Naive thymus-derived CD4-positive, alpha-beta T cell (primary cell): ENCODE measurements at places on chromosomes 11 and 22. TPM values are rescaled to one million over a fixed set of nuclear protein-coding genes. Genes with fewer than 3 reads are reported as not detected.

GRCh38 chr11:64400102-64400501 lies 41.1 kb downstream of the RPS6KA4 start:
- no peaks in the 10 kb centered on the region for H3K4me1 ChIP-seq
- H3K27ac ChIP-seq = no peak overlapping the region
- no peaks in the 10 kb centered on the region for H3K27me3 ChIP-seq
- H3K4me3 ChIP-seq = no peak overlapping the region
- no peak for DNase-seq

DNA sequence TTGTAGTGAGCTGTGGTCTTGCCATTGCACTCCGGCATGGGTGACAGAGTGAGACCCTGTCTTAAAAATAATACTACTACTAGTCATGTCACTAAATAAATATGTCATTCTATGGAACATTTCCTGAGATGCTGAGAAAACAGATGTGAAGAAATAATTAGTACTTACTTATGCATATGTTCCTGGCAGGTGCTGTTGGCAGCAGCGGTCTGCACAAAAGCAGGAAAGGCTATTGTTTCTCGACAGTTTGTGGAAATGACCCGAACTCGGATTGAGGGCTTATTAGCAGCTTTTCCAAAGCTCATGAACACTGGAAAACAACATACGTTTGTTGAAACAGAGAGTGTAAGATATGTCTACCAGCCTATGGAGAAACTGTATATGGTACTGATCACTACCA lies 8.8 kb downstream of the ARCN1 start:
- no peak overlapping the region for H3K27ac ChIP-seq
- no peaks in the 10 kb centered on the region for H3K27me3 ChIP-seq
- H3K4me1 ChIP-seq = no peaks in the 10 kb centered on the region
- no peak overlapping the region for H3K4me3 ChIP-seq
- DNase-seq = no peak
- H3K36me3 ChIP-seq = peaks cover 57% of the 10 kb centered on the region

GRCh38 chr11:65218446-65218845 lies 36.7 kb downstream of the CAPN1 start:
- no peak overlapping the region for H3K4me3 ChIP-seq
- H3K27ac ChIP-seq = no peak overlapping the region
- H3K27me3 ChIP-seq = no peaks in the 10 kb centered on the region
- H3K36me3 ChIP-seq = no peaks in the 10 kb centered on the region

DNA sequence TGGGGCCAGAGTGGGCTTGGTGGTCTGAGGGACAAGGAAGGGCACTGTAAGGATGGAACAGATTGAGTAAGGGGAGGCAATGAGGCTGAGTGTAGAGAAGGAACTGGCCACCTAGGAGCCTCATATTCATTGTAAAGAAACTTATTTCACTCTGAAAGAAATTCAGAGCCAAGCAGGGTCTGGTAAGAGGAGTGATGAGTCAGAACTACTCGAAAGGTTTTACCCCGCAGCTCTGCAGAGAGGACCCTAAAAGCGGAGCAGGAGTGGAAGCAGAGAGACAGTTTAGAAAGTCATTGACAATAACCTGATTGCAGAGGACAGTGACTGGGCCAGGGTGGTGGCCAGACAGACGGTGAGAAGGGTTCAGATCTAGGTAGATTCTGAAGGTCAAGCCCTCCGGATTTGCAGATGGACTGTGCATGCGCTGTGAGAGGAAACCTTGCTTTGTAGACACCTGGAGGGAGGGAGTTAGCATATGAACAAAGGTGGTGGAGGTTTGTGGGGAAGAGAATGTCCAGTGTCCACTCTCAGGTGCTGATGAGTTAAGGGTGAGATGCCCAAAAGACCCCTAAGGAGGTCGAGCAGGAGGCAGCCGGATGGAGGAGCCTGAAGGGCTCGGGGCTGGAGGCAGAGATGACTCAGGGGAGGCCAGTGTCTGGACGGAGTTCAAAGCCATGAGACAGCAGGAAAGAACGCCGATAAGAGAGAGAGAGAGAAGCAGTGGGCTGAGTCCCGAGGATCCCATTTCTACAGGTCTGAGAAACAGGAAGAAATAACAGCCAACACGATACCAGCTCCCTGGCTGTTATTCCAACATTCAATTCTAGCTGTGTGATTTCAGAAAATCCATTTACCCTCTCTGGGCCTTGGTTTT lies 546.0 kb downstream of the BRD1 start:
- no peaks in the 10 kb centered on the region for H3K36me3 ChIP-seq
- no peak for DNase-seq
- no peak overlapping the region for H3K4me3 ChIP-seq
- H3K4me1 ChIP-seq = no peaks in the 10 kb centered on the region
- no peak overlapping the region for H3K27ac ChIP-seq
- H3K27me3 ChIP-seq = no peaks in the 10 kb centered on the region

DNA sequence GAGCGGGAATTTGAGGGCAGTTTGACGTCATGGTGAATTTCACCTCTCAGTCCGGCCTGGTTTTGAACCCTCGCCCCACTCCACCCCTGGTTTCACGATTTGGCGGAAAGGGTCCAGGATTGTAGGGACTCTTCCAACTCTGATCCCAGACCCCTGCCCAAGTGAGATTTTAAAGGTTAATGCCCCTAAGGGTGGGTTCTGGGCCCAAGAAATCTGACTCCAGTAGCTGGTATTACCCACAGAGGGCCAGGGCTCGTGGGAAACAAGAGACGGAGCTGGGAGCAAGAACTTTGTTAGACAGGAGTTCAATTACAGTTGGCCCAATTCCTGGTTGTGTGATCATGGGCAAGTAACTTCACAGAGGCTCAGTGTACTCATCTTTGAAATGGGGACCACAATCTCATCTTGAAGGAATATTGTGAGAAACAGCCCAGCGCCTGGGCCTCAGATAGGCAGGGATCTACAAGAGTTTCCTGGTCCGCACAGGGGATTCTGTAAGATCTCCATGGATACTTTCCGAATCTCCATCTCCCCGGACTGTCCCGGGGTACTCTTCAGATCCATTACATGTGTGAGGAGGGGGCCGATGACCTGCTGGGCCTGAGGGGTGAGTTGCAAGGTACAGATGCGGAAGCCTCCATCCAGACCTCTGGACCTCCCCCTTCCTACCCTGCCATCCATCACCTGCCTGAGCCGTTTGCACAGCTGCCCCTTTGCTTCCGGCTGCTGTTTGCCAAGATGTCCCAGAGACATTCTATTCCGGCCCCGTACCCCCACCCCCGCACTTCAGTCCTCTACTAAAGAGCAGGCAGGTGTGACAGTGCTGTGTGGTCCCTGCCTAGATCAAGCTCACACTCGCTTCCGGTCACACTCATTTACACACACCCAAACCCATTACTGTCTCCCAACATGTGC lies 687 bp upstream of the CALCA start:
- DNase-seq = no peak
- no peak overlapping the region for H3K27ac ChIP-seq
- peaks cover 25% of the 10 kb centered on the region for H3K27me3 ChIP-seq

GRCh38 chr11:16857186-16857585 lies 118.7 kb downstream of the C11orf58 start:
- H3K27me3 ChIP-seq = no peaks in the 10 kb centered on the region
- no peak overlapping the region for H3K27ac ChIP-seq
- H3K4me3 ChIP-seq = no peak overlapping the region
- H3K36me3 ChIP-seq = no peaks in the 10 kb centered on the region

DNA sequence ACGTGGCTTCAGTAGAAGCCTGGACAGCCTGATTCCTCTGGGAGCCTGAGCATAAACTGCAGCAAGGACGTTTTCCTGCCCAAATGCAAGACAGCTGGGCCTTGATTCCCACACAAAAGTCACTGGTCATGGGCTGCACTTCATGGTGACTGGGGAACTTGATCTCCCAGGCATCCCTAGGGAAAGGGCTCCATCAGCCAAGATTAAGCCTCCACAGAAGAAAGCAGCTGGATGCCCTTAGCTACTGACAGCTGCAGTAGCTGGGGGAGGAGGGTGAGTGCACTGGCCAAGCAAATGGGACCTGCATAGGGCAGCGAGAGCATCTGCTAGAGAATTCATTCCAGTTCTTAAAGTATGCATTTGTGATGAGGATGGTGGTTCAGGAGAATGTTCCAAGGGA lies 267.4 kb upstream of the ISX start:
- no peak overlapping the region for H3K4me3 ChIP-seq
- no peaks in the 10 kb centered on the region for H3K4me1 ChIP-seq
- no peak for DNase-seq
- no peak overlapping the region for H3K27ac ChIP-seq

DNA sequence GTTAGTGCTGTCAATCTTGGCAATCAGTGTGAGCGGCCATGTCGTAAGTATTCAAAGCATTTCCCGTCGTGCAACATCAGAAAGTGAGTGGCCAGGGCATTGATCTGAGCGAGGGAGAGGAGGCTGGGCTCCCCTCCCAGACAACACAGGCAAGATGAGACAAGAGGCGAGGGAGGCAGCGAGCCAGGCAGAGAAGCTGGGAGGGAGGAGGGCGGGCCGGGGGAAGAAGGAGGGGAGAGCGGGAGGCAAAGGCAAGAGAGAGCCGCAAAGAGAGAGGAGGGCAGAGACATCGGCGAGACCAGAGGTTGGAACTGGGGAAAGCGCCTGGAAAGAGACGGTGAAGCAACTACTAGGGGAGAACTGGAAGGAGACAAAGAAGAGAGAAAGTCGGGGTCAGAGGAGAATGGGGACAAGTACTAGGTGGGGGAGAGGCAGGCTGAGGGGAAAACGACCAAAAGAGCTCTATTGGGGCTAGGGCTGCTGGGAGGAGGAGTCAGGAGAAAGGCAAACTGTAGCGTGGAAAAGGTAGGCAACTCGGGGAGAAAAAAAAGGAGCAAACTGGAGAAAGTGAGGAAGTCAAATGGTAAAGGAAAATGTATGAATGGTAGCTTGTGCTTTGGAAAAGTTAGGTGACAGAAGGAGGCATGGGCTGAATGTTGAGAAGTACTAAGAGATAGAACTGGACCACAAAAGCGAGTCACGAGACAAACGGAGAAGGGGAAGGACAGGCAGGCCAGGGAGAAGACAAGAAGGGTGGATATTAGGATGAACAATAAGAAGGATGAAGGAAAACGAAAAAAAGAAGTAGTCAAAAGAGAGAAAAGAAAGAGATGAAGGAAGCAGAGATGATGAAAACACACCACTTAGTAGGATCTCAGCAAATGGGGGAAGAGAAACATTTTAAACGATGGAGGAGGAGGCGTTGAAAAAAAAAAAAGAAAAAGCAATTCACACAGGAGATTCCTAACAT lies 130.5 kb upstream of the C11orf58 start:
- peaks cover 12% of the 10 kb centered on the region for H3K4me1 ChIP-seq
- no peak overlapping the region for H3K27ac ChIP-seq
- H3K27me3 ChIP-seq = peaks cover 11% of the 10 kb centered on the region
- H3K4me3 ChIP-seq = no peak overlapping the region

DNA sequence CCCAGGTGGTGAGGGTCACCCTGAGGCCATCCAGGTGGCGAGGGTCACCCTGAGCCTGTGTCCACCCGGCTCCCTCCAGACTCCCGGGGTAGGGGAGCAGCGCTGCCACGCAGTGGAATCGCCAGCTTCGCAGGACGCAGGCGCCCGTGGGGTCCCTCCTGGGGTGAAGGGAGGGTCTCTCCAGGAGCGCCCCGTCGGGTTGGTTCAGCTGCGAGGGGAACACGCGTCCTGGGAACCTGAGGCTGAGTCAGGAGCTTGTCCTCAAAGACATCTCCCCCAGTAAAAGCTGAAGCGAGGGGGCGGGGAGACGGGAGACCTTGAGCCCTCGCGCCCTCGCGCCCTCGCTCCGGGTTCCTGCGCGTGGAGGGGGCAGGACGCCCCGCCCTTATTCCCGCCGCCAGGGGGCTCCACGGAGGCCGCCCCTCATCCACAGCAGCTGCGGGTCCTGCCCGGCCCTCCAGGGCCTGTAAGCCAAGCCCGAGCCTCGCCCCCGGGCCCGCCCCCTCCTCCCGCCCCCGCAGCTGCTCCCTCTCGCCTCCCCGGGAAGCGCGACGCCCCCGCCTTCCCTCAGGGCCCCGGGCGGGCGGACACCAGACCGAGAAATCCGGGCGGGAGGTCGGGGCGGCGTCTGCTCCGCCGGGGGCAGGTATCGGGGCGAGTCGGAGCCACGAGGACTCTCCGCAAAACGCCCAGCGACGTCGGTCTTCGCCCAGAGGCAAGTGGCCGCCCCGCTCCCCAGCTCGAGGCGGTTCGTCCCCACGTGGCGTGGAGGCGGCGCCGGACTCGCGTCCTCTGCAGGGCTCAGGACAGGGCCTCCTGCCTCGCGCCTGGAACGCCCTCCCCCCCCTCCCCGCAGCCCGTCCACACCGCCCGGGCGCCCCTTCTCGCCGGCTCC lies 22.8 kb downstream of the PIM3 start:
- DNase-seq = no peak
- no peak overlapping the region for H3K27ac ChIP-seq
- no peaks in the 10 kb centered on the region for H3K27me3 ChIP-seq
- H3K4me1 ChIP-seq = no peaks in the 10 kb centered on the region

- no peaks in the 10 kb centered on the region for H3K36me3 ChIP-seq
- H3K4me1 ChIP-seq = no peaks in the 10 kb centered on the region
- no peak overlapping the region for H3K27ac ChIP-seq
- no peak for DNase-seq
- no peak overlapping the region for H3K4me3 ChIP-seq
- H3K27me3 ChIP-seq = no peaks in the 10 kb centered on the region
These were observed 34.6 kb upstream of the SHANK2 start for GRCh38 chr11:71286701-71287643.

DNA sequence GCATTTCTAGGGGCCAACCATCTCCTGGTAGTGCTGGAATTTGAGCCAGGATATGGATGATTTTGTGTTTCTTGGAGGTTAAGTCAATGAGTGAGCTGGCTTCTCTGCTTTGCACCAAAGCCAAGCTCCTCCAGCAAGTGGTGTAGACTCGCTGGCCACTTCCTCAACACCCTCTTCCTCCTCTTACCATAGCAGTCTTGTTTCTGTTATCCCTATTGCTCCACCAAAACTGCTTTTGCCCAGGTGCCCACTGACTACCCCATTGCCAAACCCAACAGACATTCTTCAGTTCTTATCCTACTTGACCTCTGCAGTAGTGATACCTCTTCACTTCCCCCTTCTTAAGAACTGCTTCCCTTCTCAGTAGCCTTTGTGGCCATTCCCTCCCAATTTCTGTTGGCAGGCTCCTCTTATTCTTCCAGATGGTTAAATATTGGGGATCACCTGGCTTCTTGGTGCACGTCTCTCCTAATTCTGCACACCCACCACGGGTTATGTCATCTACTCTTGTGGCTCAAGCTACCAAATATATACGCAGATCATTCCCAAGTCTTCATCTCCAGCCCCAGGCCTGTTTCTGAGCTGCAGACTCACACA lies 7.0 kb upstream of the PRG2 start:
- DNase-seq = no peak
- no peaks in the 10 kb centered on the region for H3K36me3 ChIP-seq
- H3K27me3 ChIP-seq = no peaks in the 10 kb centered on the region
- no peak overlapping the region for H3K27ac ChIP-seq
- H3K4me3 ChIP-seq = no peak overlapping the region

- H3K4me1 ChIP-seq = no peaks in the 10 kb centered on the region
- no peak for DNase-seq
- H3K4me3 ChIP-seq = no peak overlapping the region
These were observed 347.0 kb downstream of the MIAT start for GRCh38 chr22:27004434-27004833.

GRCh38 chr11:71086687-71087258 lies 165.6 kb downstream of the SHANK2 start:
- H3K36me3 ChIP-seq = no peaks in the 10 kb centered on the region
- no peak overlapping the region for H3K27ac ChIP-seq
- no peaks in the 10 kb centered on the region for H3K4me1 ChIP-seq
- no peak overlapping the region for H3K4me3 ChIP-seq
- H3K27me3 ChIP-seq = no peaks in the 10 kb centered on the region
- DNase-seq = no peak

GRCh38 chr22:30206944-30207343 lies 39.6 kb downstream of the LIF start:
- H3K4me3 ChIP-seq = no peak overlapping the region
- H3K4me1 ChIP-seq = no peaks in the 10 kb centered on the region
- no peak for DNase-seq

KCNC1 gene
- total RNA-seq = not detected in 2 replicates

DNAJB7 gene
- not detected for total RNA-seq

BACE1-AS gene
- 13.2 TPM for total RNA-seq

SCGB2A2 gene
- total RNA-seq = not detected

TECTA gene
- 0.23 and 0.29 TPM in 2 replicates for total RNA-seq
